Activated CD8-positive, alpha-beta T cell treated with anti-CD3 and anti-CD28 coated beads for 36 hours (primary cell): ENCODE measurements at places on chromosomes 7 and 10. TPM values are rescaled to one million over a fixed set of nuclear protein-coding genes. Genes with fewer than 3 reads are reported as not detected.

The VCL gene
- 16.9 TPM for total RNA-seq

The CDC14C gene
- total RNA-seq, result not detected

The IGFBP1 gene
- not detected for total RNA-seq

The FAM180A gene
- not detected for total RNA-seq

The TSPAN15 gene
- 0.58 TPM for total RNA-seq

The RAB19 gene
- total RNA-seq, result 5.6 TPM

The PNLIP gene
- total RNA-seq, result not detected

The SUN3 gene
- total RNA-seq, result not detected

The SFTPD gene
- not detected for total RNA-seq

The SLC13A1 gene
- not detected for total RNA-seq

The MAGI2 gene
- 0.09 TPM for total RNA-seq

GRCh38 chr7:16271990-16272665 is 149.2 kb downstream of the CRPPA start:
- no peak for DNase-seq

- DNase-seq, result no peak
Observed at GRCh38 chr7:46775776-46776175, 806.1 kb downstream of the TNS3 start.

DNA sequence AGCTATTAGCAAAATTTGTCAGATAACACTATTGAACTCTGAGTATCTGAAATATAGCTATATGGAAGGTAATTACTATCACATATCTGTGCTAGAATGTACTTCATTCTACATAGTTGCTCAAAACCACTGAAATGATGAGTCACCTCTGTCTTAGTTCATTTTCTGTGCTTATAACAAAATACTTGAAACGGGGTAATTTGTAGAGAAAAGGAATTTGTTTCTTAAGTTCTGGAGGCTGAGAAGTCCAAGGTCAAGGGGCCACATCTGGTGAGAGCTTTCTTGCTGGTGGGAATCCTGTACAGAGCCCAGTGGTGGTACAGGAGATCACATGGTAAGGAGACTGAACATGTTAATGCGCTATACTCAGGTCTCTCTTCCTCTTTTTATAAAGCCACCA is 41.9 kb upstream of the TNKS2 start:
- DNase-seq, result no peak

GRCh38 chr7:1920266-1920681 is 250.2 kb downstream of the ELFN1 start:
- DNase-seq, result peak; percentile 66

GRCh38 chr10:28503114-28503513 is 29.8 kb upstream of the WAC start:
- peak; percentile 3 for DNase-seq

DNA sequence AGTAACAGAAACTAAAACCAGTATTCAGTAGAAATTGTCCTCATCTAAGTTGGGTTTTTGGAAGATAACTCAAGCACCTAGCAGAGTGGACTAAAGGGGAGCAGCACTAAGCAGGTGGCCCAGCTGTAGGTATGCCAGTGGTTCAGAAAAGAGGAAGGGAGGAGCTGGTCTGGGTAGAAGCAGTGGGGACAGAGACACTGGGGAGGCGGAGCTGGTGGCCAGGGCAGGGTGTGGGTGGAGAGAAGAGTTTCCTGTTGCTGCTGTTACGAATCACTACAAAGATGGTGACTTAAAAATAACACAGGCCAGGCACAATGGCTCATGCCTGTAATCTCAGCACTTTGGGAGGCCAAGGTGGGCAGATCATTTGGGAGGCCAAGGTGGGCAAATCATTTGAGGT is 136.2 kb downstream of the WDR11 start:
- DNase-seq, result no peak

- no peak for DNase-seq
Observed at GRCh38 chr10:72244573-72245038, 28.5 kb upstream of the ASCC1 start.

DNA sequence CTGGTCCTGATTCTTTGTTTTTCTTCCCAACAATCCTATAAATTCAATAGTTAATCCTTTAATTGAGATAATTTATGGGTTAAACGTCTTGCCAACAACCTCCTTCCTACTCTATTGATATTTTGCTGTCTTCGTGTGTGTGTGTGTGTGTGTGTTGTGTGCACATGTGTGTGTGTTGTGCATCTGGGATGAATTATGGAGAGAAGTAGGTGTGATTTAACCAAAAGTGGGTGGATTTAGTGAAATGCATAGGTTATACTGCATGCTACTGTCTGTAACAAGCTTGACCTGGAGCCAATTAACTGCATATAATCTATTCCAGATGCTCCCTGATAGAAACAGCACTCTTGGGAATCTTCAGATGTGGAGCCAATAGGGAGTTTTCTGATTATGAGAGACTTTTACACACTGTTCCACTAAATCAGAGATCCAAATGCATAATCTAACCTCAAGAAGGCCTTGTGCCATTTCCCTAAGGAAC is 61.2 kb downstream of the SEMA3D start:
- no peak for DNase-seq

DNA sequence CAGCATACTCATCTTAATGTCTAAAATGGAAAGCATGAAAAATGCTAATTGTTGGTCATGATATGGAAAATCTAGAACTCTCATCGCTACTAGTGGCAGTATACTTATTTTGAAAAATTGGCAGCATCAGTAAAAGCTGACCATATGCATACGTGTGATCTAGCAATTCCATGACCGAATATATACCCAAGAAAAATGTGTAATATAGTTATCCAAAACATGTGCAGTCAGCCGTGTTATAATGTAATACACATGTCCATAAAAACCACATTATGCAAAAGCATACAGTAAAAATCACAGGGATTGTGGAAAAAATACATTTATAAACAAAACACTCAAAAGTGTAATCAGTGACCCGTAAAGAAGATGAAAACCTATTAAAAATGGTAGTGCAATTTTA is 439.0 kb downstream of the SH2D4B start:
- no peak for DNase-seq

DNA sequence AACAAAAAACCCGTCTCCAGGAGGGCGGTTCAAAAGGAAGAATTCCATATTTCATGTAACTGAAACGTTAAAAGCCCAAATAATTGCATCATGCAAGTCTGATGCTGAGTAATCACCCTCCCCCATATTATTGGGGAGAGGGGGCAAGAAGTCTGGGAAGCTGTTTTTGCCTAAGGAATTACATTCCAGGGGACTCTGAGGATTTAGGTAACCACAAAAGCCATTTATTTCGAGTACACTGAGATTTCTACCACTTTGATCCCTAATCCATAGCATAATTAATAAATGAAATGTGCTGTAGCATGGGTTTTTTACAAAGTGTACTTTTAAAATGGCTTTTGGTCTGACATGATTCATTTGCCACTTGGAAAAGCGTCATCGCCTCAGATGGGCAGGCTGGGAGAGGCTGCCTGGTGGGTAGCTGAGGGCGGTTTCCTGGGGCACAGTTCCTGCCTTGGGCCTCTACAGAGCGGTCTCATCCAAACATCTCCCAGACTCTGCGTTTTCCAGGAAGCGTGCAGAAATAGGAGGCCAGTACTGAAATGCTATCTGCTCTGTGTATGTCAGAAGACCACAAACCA is 106.5 kb downstream of the TCF7L2 start:
- no peak for DNase-seq

DNA sequence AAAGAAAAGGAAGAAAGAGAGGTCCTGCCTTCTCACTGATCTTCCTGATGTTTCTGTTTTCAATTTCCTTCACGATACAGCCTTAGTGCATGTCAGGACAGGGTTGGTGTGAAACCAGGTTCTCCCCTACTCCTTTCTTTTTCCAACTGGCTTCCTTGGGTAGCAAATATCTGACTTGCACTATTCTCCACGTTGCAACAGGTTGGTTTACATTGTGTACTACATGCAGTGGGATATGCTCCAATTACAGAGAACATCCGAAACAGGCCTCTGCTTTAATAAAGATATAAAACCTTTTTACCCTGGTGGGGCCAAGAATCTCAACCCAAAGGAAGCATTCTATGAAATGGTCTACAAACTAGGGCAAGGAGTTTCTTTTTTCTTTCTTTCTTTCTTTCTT is 16.9 kb upstream of the CREB5 start:
- DNase-seq, result no peak

GRCh38 chr7:12110425-12110824 is 100.7 kb upstream of the TMEM106B start:
- DNase-seq, result no peak

- no peak for DNase-seq
Observed at GRCh38 chr10:120328647-120329046, 128.4 kb upstream of the PLPP4 start.

DNA sequence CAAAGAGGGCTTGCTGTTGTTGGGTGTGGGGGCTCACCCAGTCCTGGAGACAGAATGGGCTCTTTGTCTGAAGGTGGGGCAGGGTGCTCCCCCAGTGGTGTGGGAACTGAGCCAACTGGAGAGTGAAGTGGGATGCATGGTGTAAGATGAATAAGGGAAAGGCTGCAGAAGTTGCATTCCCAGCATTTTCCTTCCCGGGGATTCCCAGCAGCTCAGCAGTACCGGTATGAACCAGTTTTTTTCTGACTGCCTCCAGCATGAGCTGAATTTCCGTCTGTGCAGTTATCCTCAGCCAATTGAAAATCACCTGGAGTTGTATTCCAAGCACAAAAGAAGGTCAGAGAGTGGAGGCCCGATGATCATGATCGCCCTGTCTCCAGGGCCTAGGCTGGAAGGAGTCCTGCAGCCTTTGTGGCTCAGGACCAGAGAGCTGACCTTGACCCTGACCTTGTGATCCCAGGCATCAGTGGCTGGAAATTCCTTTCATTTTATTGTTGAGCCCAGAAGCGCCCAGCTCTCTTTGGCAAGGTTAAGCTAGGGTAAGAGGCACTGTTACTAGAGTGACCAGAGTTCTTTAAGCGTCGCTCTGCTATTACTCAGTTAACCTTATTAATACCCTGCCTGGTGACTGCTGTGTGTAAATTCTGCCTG is 33.4 kb downstream of the OGDH start:
- peak; percentile 19 for DNase-seq

GRCh38 chr7:134660961-134661376 is 14.3 kb downstream of the BPGM start:
- no peak for DNase-seq

GRCh38 chr7:139875821-139876241 is 46.8 kb downstream of the TBXAS1 start:
- DNase-seq, result no peak

DNA sequence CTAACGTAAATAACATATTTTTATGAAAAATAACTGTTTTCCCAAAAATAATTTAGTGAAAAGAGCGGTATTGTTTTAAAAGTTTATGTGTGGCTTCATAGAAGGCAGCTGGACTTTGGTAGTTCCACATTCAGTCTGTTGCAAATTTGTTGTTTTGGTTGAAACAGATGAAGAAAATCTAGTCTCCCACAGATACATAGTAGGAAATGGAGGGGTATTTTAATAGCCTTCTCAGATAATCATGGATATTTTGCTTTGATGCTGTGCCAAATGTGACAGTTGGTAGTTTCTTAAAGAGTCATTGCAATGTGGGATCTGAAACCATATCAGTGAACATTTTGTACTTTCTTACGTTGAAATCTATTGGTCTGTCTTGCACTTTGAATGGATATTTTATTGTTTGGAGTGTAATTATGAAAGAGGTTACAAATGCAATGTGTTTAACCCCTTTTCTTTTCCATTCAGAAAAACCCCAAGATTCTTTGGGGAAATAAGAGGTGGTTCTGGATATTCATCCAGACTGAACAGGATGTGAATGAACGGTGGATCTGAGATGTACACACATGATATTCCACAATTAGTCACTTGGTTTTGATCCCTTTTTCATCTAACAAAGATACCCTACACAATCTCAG is 10.4 kb downstream of the ZNF365 start:
- DNase-seq, result no peak

GRCh38 chr7:155295511-155295910 is 2.2 kb upstream of the INSIG1 start:
- DNase-seq, result no peak

DNA sequence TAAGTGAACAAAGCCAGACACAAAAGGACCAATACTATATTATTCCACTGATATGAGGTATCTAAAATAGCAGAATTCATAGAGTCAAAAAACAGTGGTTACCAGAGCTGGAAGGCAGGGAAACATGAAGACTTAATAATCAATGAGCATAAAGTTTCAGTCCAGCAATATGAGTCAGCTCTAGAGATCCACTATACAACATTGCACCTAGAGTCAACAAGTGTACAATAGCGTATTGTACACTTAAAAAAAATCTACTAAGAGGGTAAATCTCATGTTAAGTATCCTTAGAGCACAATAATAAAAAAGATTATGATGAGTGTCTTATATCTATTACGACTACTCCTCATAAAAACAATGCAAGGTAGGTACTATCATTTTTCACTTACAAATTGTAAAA is 36.1 kb downstream of the C10orf90 start:
- no peak for DNase-seq

DNA sequence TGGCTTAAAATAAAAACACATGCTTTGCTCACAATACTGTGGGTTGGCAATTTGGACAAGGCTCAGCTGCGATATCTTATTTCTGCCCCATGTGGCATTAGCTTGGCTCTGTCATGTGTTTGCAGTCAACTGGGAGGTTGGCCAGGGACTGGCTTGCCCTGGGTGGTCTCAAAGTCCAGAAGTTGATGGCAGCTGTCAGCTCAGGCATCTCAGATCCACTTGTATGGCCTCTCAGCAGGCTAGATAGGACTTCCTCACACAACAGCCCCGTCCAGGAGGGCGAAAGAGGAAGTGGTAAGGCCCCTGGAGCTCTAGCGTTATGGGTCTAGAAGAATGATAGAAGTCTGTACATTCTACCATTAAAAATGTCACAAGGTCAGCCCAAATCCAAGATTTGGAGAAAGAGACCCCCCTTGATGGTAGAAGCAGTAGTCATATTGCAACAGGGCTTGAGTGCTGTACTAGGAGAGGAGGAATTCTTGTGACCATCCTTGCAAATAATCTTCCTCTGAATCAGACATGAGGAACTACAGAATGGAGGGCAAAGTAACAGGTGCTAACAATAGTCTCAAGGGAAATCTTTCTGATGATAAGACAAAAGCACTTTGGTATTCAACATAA is 166.2 kb downstream of the FAM107B start:
- DNase-seq, result no peak

DNA sequence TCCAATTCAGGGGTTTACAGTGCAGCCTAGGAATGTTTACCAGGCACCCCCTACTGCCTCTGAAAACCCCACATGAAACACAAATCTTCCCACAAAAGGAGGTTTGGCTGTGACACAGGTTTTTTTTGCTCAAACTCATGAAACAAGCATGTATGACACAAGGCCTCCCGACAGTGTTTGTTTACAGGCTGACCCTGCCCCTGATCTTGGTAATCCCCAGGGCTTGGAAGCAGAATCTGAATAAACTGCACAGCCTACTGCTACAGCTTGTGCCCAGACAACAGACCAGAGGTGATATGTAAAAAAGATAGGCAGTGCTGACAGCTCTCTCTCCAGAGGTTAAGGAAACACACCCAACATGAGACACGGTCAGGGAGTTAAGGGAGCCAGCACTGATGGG is 184.2 kb downstream of the KMT2E start:
- no peak for DNase-seq

- no peak for DNase-seq
Observed at GRCh38 chr10:19728376-19728775, 87.9 kb upstream of the PLXDC2 start.

DNA sequence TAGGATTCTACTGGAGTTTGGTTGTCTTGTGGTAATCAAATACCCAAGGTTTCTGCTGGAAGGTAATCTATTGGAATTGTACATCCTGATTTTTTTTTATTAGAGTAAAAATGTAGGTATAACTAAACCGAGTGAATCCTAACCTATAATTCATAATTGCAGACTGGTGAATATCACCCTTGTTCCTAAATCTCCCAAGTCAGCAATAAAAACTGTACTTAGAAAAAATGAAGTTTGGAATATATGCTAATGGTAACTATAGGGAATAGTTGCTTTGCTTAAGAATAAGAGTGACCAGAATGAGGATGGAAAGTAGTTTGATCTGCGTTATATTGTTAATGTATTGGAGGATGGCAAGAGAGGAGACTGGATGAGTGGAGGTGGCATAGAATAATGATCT is 10.7 kb upstream of the FZD8 start:
- no peak for DNase-seq
